Naive B cell (primary cell): ENCODE measurements at places on chromosomes 11 and 22.

DNA sequence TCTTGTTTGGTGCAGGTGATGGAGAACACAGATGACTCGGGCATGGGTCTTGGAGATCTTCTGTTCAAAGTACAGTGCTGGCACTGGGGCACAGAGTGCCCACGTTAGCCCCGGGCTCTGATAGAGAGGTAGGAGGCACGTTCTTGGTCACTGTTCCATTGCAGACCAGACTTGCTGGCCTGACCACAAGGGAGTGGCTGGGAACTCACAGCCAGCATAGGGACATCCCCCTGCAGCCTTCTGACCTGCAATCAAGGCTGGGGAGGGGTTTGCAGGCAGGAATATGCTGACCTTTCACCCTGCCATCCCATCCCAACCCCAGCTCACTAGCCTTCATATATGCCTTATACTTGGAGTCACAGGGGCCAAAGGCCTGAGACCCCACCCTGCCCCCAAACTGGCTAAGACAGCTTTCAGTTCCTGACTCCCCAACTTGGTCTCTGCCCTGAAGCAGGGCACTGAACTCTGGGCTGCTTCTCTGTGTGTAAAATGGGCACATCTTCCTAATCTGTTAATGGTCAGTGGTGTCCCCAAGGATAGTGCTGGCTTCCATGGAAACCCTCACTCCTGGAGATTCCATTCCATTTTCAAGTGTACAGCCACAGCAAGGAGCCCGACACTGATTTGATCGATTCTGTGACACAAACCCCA lies 4.6 kb downstream of the MRPL49 start:
- DNase-seq: no peak

GRCh38 chr11:118132385-118133151 lies 20.1 kb downstream of the SCN4B start:
- no peak for DNase-seq

GRCh38 chr11:16790486-16791190 lies 52.2 kb downstream of the C11orf58 start:
- no peak for DNase-seq

- DNase-seq: no peak
Measured at GRCh38 chr11:119993722-119994121, 144.2 kb downstream of the TRIM29 start.

- DNase-seq: no peak
Measured at GRCh38 chr11:45347348-45348082, 61.4 kb upstream of the SYT13 start.

DNA sequence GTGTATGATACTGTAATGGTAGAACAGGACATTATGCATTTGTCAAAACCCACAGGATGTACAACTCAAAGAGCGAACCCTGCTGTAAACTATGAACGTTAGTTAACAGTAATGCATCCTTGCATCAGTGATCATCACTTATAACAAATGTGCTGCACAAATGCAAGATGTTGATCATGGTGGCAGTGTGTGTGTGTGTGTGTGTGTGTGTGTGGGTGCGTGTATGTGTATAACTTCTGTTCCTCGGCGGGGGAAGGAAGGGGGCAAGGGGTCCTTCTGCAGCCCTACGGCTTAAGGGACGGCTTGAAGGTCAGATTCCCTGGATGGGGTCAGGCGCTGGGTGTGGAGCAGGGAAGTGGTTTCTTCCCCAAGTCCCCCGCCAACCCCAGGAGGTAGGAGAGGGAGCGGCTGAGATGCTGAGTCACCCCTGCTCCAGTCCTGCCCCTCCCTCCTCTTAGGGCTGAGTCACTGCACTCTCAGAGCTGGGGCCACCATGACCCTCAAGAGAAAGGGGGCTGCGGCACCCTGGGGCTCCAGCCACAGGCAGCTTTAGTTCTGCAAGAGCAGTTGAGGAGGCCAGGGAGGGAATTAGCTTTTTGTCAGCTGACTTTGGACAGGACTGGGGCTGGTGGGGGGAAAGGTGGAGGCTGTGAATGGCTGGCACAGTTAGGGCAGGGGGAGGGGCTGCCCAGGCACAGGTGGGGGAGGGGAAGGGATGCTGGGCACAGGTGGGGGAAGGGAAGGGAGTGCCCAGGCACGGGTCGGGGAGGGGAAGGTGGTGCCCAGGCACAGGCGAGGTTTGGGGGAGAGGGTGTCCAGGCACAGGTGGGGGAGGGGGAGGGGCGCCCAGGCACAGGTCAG lies 8.8 kb upstream of the CTSD start:
- DNase-seq: no peak
